Activated CD4-positive, alpha-beta T cell treated with anti-CD3 and anti-CD28 coated beads, Interleukin-2, amount 50 U/mL, for 24 hours (primary cell): ENCODE measurements at places on chromosomes 6 and 20.

- no peak for DNase-seq
Observed at GRCh38 chr20:45328451-45328850, 19.8 kb downstream of the SDC4 start.

- DNase-seq, result no peak
Observed at GRCh38 chr6:130730600-130730999, 96.6 kb upstream of the SMLR1 start.

- no peak for DNase-seq
Observed at GRCh38 chr6:108781419-108782100, 66.7 kb upstream of the ARMC2 start.

GRCh38 chr20:5211803-5212714 lies 85.3 kb downstream of the CDS2 start:
- no peak for DNase-seq

DNA sequence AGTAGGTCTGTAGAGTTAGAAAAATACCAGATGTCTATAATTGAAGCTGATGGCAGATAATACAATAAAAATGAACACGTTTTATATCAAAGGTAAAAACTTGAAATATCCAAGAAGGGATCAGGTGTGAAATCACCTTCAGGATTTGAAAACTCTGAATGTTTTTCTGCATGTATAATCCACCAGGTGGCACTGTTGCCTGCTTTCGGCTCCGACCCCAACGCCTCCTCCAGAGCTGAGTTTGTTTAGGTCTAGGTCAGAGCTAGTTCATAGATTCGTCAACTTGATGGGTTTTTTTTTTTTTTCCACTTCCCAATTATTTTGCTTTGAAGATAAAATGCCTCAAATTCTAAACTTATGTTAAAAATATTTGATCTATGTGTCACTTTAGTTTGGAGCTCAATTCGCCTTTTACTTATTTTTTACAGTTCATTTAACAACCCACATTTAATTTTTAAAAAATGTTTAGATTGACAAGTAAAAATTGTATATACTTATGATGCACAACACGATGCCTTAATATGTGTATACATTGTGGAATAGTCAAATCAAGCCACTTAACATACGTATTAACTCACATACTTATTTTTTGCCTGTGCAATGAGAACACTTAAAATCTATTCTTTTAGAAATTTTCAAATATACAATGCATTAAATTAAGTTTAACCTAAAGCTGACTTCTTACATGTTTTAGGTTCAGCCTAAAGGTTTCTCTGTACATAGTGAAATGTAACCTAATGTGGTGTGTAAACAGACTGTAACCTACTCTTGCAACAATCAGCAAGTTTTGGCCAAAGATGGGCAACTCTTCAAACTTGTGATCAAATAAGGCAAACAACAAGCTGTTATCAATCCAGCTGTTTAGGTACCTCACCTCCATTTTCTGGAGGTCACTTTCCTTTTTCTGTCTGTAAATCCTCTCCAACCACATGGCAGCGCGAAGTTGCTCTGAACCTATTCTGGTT lies 39.4 kb upstream of the ENPP4 start:
- DNase-seq, result peak; percentile 45

DNA sequence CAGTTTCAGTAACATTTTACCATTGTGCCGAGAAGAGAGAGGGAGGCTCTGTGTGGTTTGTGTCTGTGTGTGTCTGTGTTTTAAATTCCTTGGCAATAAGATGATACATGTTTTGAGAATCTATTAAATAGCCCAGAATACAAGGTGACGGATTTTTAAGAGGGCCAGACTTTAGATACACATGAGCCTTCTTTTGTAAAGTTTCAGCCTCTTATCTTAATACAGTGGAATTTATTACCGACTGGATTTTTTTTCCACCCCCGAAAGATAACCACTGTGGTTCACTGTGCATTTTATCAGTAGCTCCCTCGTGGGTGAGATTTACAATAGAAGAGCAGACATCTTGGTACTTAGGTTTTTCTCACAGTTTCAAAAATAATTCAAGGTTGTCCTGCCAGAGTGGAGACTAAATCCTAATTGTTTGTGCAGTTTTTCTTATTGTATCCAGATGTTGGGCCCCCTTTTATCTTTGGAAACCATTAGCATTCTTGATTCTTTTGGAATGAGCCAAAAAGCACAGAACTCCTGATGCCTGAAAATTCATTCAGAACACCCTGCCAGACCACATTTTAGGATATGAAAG lies 49.9 kb downstream of the STK4 start:
- no peak for DNase-seq

DNA sequence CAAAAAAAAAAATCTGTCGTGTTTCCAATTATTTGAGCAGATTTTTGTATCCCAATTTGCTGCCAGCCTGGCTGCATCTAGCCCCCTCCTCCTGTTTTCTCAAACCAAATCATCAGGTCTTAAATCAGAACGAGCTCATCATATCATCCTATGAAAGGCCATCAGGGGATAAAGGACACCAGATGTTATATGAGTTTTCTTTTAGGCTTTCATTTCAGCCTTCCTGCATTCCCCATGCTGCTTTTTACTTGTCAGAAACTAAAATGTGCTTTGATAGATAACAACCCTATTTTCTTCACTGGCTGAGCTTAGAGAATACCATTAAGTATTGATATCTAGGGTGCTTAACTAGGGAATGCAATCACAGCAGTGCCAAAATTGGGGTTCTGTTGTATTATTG lies 968.4 kb upstream of the SLC35B3 start:
- no peak for DNase-seq

- DNase-seq, result no peak
Observed at GRCh38 chr20:47382746-47383415, 26.4 kb upstream of the ZMYND8 start.

GRCh38 chr6:108714766-108715414 lies 133.3 kb upstream of the ARMC2 start:
- no peak for DNase-seq

DNA sequence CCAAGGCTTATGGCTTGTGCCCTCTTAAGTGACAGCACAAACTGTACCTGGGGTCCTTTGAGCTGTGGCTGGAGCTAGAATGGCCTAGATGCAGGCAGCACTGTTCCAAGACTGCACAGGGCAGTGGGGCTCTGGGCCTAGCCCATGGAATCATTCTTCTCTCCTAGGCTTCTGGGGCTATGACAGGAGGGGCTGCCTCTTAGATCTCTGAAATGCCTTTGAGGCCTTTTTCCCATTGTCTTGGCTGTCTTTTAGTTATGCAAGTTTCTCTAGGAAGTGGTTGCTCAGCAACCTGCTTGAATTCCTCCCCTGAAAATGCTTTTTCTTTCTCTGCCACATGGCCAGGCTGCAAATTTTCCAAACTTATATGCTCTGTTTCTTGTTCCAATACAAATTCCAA lies 183.4 kb downstream of the WDR27 start:
- DNase-seq, result no peak

- no peak for DNase-seq
Observed at GRCh38 chr6:167647737-167648470, 178.8 kb upstream of the AFDN start.

DNA sequence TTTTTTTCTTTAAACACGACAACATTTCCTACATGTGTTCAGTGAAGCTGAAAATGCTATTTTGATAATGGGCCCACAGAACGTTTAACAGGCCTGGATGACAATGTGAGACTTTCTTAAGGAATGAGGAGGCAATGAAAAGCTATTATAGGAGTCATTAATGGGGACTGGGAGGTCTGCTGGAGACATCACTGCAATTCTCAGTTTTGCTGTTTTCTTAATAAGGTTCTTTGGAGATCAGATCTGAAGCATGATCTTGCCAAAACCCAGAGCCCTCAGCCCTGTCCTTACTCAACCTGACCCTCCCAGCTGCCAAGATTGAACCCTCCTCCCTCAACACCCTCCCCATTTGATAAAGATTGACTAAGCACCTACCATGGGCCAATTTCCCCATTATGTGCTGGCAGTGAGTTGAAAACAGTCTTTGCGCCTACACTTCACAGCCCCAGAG lies 353.1 kb downstream of the MAFB start:
- DNase-seq, result no peak

GRCh38 chr20:51910321-51911050 lies 108.2 kb upstream of the SALL4 start:
- no peak for DNase-seq
